ENCODE measurements at places on chromosomes 13 and 19.

- H3K4me3 ChIP-seq, result no peak overlapping the region
- peaks cover 24% of the 10 kb centered on the region for H3K36me3 ChIP-seq
- H3K27ac ChIP-seq, result no peak overlapping the region
Measured at GRCh38 chr13:32229443-32229842, 85.7 kb downstream of the ZAR1L start.

DNA sequence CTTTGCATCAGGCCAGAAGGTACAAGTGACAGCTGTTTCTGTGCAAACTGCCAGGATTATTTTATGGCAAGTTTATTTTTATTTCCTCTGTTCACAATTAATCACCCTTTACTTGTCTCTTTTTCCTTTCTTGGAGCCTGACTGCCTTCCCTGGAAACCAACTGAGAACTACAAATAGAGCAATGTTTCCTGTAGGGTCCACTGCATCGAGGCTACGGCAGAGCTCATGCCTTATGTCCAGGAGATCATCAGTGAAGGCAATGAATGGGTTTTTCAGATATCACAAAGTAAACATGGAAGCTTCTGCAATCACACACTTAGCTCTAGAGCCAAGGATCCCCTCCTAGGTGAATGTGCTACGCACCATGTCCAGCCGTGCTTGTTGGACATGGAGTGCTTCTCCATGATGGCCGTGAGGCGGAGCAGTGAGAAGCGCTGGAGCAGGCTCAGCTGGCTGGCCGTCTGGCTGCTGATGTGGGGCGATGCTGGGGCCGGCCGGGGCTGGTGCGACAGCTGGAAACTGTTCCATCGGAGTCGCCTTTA is 110.9 kb downstream of the KL start:
- H3K27me3 ChIP-seq, result no peaks in the 10 kb centered on the region
- peak overlapping the region; percentile 65 for H3K27ac ChIP-seq
- DNase-seq, result no peak
- H3K4me1 ChIP-seq, result peaks cover 32% of the 10 kb centered on the region

GRCh38 chr19:10780368-10780767 is 55.6 kb downstream of the TMED1 start:
- H3K4me1 ChIP-seq, result no peaks in the 10 kb centered on the region
- no peak overlapping the region for H3K4me3 ChIP-seq
- no peak overlapping the region for H3K27ac ChIP-seq
- DNase-seq, result no peak

DNA sequence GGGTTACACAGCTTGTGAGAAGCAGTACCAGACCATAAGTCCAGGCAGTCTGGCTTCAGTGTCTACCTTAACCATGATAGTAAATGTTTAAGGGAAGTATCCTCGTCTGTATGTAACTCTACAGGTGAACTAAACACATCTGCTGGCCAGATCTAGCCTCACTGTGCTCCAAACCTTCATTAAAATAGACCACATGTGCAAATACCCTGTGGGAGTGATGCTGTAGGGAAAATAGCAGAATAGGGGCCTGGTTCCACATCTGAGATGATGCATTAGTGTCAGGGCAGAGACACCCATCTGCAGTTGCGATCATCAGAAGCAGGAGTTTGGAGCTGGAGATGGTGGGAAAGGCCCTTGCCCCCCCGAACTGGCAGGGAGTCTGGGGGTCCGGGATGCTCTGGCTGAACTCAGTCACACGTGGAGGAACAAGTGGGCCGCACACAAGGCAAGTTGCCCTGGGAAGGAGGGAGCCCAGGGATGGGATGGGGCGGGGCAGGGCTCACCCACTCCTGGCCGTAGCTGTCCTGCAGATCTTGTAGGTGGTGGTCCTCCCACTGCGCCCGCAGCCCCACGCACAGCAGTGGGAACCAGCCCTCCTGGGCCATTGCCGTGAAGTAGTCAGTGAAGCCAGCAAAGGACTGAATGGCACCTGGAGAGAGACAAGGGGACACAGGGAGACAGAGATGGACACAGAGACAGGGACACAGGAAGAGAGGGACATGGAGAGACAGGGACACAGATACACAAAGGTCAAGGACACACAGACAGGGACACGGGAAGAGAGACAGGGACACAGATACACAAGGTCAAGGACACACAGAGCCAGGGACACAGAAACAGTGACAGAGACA is 7.3 kb downstream of the TMEM147 start:
- H3K36me3 ChIP-seq, result peaks cover 31% of the 10 kb centered on the region
- no peak overlapping the region for H3K27ac ChIP-seq
- H3K4me3 ChIP-seq, result no peak overlapping the region
- peaks cover 4% of the 10 kb centered on the region for H3K27me3 ChIP-seq

GRCh38 chr19:4760285-4760650 is 31.3 kb upstream of the FEM1A start:
- peak overlapping the region; percentile 42 for H3K4me3 ChIP-seq
- H3K27me3 ChIP-seq, result no peaks in the 10 kb centered on the region
- H3K27ac ChIP-seq, result no peak overlapping the region
- DNase-seq, result no peak
- no peaks in the 10 kb centered on the region for H3K36me3 ChIP-seq
- H3K4me1 ChIP-seq, result peaks cover 26% of the 10 kb centered on the region

DNA sequence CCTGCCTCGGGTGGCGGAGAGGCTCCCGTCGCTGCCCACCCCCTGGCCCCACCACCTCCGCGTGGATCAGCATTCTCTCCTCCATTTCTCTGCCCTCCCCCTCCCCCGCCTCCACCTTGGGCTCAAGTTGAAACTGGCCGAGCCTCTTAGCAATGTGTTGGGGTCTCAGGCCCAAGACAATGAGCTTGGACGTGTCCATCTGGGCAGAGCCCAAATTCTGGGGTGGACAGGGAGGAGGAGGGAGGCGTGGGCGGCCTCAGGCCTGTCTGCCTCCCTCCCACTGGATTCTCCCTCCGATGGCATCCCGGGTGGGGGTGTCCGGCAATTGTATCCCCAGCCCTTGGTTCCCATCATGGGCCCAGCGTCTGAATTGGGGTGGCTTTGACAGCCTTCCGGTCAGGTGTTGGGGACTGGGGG is 1.2 kb downstream of the CELF5 start:
- DNase-seq, result no peak
- H3K36me3 ChIP-seq, result peaks cover 6% of the 10 kb centered on the region
- H3K27me3 ChIP-seq, result no peaks in the 10 kb centered on the region
- H3K4me1 ChIP-seq, result peaks cover 40% of the 10 kb centered on the region

DNA sequence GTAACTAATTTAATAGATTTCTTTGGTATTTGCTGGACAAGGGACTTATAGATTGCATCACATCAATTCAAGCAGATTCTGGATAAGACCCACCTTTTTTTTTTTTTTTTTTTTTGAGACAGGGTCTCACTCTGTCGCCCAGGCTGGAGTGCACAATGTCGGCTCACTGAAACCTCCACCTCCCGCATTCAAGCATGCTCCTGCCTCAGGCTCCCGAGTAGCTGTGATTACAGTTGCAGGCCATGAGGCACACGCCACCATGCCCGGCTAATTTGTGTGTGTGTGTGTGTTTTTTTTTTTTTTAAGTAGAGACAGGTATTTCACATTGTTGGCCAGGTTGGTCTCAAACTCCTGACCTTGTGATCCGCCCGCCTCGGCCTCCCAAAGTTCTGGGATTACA is 4.2 kb upstream of the PRODH2 start:
- H3K4me3 ChIP-seq, result no peak overlapping the region
- H3K36me3 ChIP-seq, result no peaks in the 10 kb centered on the region
- no peak for DNase-seq

GRCh38 chr13:93172109-93172508 is 54.5 kb upstream of the GPC6 start:
- no peak overlapping the region for H3K4me3 ChIP-seq
- no peaks in the 10 kb centered on the region for H3K4me1 ChIP-seq
- H3K27ac ChIP-seq, result no peak overlapping the region

DNA sequence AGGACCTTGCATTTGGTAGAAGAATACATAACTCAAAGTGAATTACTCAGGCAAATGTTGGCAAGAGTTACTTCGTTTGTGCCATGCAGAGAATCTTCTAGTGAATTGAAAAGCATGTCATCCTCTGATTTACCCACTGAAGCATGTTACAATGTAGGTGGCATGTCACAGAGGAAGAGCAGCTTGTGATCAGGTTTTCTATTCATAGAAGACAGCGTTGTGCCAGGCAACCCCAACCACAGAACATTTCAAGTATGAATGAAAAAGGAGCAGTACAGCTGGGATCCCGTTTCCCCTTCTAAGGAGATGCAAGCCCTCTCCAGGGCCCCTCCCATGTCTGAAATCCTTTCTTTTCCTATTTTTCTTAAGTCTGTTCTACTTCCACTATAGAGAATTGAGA is 6.0 kb upstream of the KATNAL1 start:
- no peaks in the 10 kb centered on the region for H3K36me3 ChIP-seq
- H3K4me1 ChIP-seq, result no peaks in the 10 kb centered on the region
- DNase-seq, result no peak

GRCh38 chr13:105442949-105443699 is 1092.3 kb downstream of the EFNB2 start:
- H3K27ac ChIP-seq, result no peak overlapping the region
- no peak for DNase-seq
- H3K36me3 ChIP-seq, result no peaks in the 10 kb centered on the region
- no peaks in the 10 kb centered on the region for H3K27me3 ChIP-seq
- H3K4me1 ChIP-seq, result no peaks in the 10 kb centered on the region
- no peak overlapping the region for H3K4me3 ChIP-seq

DNA sequence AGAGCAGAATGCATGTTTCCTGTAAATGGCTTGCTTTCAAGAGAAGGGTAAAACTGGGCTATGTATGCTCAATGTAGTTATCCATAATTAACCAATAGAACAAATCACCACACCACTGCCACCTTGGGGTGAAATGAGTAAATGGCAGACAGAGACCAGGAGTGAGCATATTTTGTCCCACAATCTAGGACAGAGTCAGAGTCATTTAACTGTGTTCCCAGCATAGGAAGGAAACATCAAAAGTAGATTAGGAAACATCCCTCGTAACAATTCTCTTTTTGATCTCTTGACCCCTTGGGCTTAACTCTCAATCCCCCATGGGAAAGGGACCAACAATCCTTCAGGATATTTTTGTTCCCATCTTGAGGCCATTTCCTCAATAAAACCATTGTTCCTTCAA is 224.8 kb downstream of the NHLRC3 start:
- H3K27me3 ChIP-seq, result no peaks in the 10 kb centered on the region
- no peak for DNase-seq
- H3K4me3 ChIP-seq, result no peak overlapping the region
- H3K36me3 ChIP-seq, result no peaks in the 10 kb centered on the region

- peak overlapping the region; percentile 71 for H3K4me3 ChIP-seq
- H3K27me3 ChIP-seq, result peaks cover 7% of the 10 kb centered on the region
- peaks cover 9% of the 10 kb centered on the region for H3K36me3 ChIP-seq
- peak overlapping the region; percentile 92 for H3K27ac ChIP-seq
- peak; percentile 3 for DNase-seq
Measured at GRCh38 chr19:570937-571565, 1.3 kb upstream of the BSG start.

DNA sequence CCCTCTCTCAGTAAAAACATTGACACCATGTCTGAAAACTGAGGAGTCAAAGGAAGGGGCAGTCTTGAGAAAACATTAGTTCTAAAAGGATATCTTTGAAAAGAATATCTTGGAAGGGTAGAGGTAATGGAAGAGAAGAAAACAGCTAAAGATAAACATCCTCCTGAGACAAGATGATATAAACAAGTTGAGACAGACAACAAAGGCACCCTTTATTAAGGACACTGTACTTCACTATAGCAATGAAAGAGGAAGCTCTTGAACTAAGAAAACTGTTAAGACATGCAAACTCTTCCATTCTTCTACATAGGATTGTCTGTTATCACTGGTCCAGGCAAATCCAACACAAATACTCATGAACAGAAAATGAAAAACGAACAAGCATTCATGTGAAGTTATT is 46.3 kb downstream of the MTMR6 start:
- no peaks in the 10 kb centered on the region for H3K36me3 ChIP-seq
- H3K4me3 ChIP-seq, result no peak overlapping the region
- DNase-seq, result no peak
- H3K27me3 ChIP-seq, result no peaks in the 10 kb centered on the region
- no peaks in the 10 kb centered on the region for H3K4me1 ChIP-seq

- no peaks in the 10 kb centered on the region for H3K27me3 ChIP-seq
- no peak overlapping the region for H3K27ac ChIP-seq
- H3K36me3 ChIP-seq, result no peaks in the 10 kb centered on the region
- no peak for DNase-seq
- H3K4me3 ChIP-seq, result no peak overlapping the region
Measured at GRCh38 chr13:50474088-50474662, 369.3 kb downstream of the DLEU7 start.

DNA sequence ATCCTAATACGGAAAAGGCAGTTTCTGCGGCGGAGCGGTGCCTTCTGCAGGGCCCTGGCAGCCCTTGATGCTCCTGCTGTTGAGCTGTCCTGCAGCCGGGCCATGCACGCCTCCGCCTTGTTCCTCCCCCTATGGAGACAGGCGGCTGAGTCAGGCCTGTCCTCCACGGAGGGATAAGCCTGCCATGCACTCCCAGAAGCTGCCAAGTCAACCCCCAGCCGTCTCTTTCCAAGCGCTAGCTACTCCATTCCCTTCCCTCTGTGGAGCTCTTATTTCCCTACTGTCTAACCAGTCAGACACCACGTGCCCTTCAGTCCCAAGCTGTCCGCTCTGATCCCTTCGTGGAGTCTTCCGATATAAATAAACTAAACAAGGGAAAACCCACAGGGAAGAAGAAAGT is 197.0 kb downstream of the COL4A1 start:
- H3K4me3 ChIP-seq, result no peak overlapping the region
- no peak for DNase-seq
- H3K36me3 ChIP-seq, result no peaks in the 10 kb centered on the region
- no peak overlapping the region for H3K27ac ChIP-seq
- H3K27me3 ChIP-seq, result no peaks in the 10 kb centered on the region
- H3K4me1 ChIP-seq, result peaks cover 24% of the 10 kb centered on the region

DNA sequence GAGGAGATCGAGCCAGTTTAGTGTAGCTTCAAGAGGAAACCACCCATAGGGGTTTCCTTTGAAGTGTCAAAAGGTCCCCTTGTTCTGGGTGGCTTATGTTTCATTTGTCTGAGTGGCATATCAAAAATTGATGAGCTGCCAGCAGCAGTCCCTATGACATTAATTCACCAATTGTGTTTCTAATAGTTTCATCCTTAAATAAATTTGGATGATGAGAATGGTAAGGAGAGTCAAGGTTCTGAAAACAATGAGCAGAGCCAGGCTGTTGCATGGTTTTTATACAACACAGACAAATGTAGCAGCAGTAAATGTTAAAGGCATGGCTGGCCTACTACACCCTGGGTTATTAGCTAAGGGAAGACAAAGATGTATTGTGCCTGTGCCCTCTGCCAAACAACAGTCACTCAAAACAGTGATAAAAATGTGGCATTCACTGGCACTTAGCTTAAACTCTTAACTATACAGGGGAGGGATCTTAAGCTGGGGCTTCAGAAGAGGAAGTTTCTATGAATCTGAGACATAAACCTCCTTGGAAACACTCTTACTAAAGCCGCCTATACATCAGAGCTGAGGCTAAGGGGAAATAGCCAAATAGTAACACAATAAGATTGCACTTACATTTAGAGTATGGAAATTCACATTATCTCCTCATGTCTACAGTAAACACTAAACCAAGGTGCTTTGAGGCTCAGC is 200.5 kb downstream of the POU4F1 start:
- H3K4me1 ChIP-seq, result no peaks in the 10 kb centered on the region
- H3K36me3 ChIP-seq, result no peaks in the 10 kb centered on the region
- H3K27ac ChIP-seq, result no peak overlapping the region
